ENCODE measurements at places on chromosomes 1 and 21.

- no peak for DNase-seq
Observed at GRCh38 chr1:16717336-16718098, 22.8 kb upstream of the RNU1-4 start.

- no peak for DNase-seq
Observed at GRCh38 chr1:188715566-188715965, 1762.1 kb downstream of the BRINP3 start.

DNA sequence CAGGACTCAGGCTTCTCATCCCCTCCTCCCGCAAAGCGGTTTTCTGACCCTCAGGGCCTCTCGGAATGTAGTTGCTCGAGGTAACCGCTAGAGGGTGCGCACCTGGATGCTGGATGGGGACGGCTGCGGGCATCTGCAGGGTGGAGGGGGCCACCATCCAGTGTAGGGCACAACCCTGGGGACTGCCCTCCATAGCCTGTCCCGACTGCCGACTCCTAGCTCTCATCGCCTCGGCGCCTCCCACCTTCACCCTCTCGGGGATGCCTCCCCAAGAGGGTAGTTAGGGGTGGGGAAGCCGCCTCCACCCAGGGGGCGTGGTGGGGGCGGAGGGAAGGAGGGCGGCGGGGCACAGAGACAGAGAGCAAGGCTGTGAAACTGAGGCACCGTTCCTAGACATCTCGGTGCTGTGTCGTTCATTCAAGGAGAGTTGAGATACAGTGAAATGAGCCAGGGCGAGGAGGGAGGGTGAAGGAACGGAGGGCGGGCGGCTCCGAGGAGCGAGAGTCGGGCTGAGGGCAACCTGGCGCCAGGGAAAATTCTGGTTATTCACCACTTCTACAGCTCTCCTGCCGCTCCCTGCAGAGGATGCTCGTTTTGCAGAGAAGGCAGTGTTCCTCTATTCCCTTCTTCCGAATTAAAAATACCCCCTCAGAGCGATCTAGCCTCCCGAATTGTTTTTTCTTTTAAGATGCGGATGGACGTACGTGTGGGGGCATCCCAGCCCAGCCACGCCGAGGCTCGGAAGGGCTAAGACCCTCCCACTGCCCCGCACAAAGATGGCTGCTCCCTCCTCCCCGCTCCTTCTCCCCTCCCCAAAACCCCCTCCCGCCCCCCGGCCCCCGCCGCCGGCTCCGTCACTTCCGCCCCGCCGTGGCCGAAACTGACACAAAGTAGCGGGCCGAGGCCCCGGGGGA, at the start of gene ATP8B2:
Gene ATP8B2, plus strand, starts transcription at position 857 of the 914 bp plus-strand sequence. CDS start 2,617 bp downstream, outside the sequence.
- peak; percentile 51 for DNase-seq

GRCh38 chr1:107378426-107378825, 237.6 kb downstream of the NTNG1 start:
- DNase-seq: no peak

DNA sequence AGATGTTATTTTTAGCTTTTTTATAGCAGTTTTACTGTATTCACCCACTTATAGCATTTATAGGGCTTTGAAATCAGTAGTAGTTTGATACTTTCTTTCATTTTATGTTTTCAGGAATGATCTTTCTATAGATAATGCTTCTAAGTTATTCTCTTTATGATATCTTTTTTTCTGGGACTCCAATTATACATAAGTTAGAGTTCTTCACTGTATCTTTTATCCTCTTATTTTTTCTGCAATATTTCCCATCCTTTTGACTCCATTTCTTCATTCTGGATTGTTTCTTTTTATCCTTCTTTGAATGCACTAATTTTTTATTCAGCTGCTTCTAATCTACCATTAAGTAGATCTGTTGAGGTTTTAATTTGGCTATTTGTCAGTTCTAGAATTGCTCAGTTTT, 73.1 kb downstream of the FMN2 start:
- no peak for DNase-seq

GRCh38 chr1:155077758-155078445, 735 bp upstream of the EFNA3 start:
- DNase-seq: no peak

DNA sequence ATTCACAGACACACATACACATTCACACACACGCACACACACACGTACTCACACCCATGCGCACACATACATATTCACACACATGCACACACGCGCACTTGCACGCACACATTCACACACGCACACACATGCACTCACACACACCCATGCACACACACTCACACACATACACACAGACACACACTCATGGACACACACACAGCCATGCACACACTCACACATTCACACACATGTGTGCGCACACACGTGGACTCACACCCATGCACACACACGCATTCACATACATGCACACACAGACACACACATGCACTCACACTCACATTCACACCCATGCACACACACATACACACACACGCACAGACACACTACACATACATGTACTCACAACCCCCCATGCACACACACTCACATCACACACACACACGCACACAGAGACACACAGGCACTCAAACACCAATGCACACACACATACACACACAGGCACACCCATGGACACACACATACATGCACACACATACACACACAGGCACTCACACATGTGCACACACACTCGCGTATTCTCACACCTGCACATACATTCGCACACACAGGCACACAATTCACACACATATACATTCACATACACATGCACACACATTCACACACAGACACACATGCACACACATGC, 589.1 kb downstream of the PTPRU start:
- DNase-seq: no peak

- no peak for DNase-seq
Observed at GRCh38 chr1:197683895-197684553, 91.3 kb downstream of the DENND1B start.

DNA sequence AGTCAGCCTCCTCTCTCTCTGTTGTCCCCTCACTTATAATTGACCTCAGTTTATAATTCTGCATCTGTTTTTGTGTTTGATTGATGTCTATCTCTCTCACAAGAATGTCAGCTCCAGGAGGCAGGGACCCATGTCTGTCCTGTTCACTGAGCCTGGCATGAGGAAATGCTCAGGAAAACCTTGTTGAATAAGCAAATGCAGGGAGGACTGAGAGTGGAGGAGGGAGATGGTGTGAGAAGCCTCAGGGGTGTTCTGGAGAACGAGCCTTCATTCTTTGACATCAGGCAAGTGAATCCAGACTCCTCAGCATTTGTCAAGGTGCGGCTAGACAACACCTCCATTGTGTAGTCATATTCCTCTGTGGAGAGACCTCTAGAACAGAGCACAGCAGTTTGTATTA, 45.5 kb downstream of the MAN1C1 start:
- DNase-seq: no peak

DNA sequence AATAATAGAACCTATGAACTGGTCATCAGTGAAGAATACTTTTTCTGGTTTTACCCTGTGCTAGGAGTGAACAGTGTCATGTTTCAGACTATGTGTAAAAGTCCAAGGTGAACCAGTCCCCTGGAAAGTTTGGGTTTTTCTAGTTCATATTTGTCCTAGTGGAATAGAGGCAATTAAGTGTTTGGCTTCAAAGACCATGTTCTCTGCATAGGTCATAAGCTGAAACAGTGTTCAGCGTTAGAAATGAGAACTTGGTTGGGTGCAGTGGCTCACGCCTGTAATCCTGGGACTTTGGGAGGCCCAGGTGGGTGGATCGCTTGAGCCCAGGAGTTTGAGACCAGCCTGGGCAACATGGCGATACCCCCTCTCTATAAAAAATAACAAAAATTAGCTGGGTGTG, 77.5 kb downstream of the UCK2 start:
- no peak for DNase-seq

DNA sequence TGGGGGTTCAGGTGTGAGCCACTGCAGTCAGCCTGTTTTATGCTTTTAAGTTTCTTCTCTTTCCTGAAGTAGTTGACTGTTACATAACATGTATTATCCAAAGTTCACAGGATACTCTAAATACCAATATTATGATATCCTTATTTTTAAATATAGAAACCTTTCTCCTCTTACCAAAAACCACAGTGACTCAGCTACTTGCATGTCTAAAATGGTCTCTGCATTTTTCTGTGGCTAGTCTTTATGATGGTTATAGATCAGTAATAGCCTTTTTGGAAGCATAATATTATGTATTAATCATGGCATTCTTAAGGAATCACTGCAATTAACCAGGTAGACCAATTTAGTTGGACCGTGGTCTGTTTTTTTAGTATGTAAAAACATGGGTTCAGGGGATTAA, 210.8 kb upstream of the CACYBP start:
- no peak for DNase-seq

GRCh38 chr1:178324003-178324402, 172.8 kb downstream of the CLEC20A start:
- DNase-seq: no peak

DNA sequence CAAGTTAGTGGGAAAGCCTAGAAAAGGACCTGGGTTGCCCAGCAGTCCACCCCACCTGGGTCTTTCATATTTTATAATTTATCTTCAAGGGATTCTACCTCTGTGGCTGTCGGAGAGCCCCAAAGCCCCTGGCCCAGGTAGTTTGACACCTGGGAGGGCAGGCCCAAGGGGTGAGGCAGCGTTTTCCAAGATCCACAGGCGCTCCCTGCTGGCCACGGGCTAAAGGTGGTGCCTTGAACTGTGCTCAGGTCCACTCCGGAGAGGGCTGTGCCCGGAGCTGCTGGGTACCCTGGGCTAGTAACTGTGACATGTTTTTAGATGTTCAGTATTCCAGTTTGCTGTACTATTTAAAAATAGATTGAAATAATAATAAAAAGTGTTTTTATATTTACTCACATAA, 37.2 kb upstream of the CRNN start:
- no peak for DNase-seq

DNA sequence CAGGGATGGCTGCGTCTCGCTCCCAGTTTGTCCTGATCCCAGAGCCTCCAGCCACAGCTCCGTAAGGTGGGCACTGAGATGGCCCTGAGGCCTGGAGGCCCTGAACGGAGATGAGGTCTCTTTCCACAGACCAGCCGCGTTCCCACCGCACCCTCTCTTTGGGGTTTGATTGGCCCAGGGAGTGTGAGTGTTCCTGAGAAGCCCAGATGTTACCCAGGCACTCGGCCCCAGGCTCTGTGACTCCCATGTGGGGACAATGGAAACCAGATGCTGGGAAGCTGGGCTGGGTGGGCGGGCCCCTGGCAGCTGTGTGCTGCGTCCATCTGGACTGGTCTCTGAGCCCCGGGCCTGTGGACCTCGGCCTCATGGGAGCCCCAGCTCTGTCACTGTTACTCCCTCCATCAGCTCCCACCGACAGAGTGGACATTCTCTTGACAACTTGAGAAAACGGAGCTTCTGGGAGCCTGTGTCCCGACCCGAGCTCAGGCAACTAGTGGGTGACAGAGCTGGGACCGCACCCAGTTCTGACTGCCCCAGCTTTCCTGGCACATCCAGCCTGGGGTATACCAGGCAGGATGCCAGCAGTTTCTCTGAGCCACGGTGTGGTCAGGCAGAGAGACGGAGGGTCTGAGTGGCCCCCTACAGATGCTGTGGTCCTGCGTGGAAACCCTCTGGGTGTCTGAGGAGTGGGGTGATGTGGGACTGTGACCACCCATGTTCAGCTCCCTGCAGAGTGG, 9.8 kb upstream of the COL6A1 start:
- no peak for DNase-seq

DNA sequence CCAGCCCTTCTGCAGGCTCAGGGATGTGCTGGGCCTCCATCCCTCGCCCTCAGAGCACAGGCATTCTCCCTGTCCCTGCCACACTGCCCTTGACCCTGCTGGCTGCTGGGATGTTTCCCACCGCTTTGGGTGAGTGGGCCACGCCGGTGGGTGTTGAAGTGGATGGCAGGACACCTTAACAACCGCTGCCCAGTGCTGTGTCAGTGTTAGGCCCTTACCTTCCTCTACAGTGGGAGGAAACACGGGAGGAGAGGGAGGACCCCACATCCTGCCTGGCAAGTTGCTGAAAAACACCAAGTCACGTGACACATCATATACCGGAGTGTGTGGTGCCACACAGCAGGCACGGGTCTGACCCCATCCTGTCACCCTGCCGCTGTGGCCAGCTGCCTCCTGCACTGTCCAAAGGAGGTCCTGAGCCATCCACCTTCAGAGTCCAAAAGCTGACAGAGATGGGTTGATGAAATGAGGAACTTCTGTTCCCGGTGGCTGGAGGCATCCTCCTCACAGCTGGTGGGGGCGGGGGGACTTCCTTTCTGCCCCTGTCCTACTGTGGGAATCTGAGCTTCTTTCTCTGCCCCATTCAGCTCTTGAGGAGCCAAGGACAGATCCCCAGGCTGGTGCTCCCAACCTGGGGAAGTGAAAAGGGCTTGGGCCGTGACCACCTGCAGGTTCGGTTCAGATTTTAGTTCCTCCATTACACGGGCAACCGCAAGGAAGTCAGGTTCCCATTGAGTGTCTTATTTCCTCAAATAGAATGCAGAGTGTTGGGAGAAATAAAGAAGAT, 3.2 kb upstream of the THEMIS2 start:
- DNase-seq: no peak

GRCh38 chr1:17837233-17838030, 82.3 kb downstream of the ACTL8 start:
- no peak for DNase-seq

DNA sequence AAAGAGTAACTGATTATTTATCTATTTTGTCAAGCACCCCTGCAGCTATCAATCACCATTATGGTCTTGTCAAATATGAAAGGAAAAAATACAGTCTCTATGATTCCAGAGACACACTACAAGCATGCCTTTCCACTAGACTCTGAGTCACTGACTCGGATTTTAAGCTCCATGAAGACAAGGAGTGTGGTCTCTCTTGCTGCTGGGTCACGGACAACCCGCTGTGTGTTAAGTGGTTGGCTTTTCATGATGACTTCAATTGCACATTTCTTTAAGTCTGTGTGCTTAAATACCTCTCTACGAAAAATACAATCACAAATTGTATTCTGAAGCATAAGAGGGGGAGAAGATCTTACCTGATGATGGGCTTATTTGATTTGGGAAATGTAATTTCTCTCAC, 14.0 kb upstream of the GNG4 start:
- no peak for DNase-seq

DNA sequence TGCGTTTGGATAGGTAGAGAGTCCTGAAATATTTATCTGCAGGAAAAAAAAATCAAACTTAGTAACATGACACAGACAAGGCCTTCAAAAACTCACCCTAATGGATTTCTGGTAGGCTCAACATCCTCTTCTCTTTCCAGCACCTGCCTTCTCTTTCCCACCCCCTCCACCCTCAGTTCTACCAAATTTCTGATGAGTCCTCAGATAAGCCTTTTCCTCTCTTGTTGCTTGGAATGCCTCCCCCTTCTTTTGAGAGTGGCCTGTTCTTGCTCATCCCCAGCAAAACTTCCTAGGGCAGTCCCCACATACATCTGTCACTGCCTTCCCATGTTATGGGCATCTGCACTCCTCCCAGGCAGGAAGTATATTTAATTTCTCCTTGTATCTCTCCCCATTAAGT, 7.6 kb upstream of the LBR start:
- no peak for DNase-seq

- no peak for DNase-seq
Observed at GRCh38 chr1:5597991-5598823, 394.0 kb downstream of the NPHP4 start.

GRCh38 chr1:53327182-53327913, 522 bp downstream of the LRP8 start:
- no peak for DNase-seq

GRCh38 chr1:197632005-197632404, 143.3 kb downstream of the DENND1B start:
- no peak for DNase-seq

Data from stimulated activated CD8-positive, alpha-beta memory T cell treated with anti-CD3 and anti-CD28 coated beads, Interleukin-4, amount 100 ng/mL, for 4 hours (primary cell).